GM23248 (cell line): ENCODE measurements at places on chromosomes 6 and 20. TPM values are rescaled to one million over a fixed set of nuclear protein-coding genes. Genes with fewer than 3 reads are reported as not detected.

GRCh38 chr20:10652660-10653261 is 21.0 kb downstream of the JAG1 start:
- no peak for DNase-seq

- peak; percentile 74 for DNase-seq
These were observed 37.6 kb downstream of the GSTA2 start for GRCh38 chr6:52725535-52726192.

- peak; percentile 77 for DNase-seq
These were observed 39.8 kb downstream of the BACH2 start for GRCh38 chr6:90256698-90257485.

DNA sequence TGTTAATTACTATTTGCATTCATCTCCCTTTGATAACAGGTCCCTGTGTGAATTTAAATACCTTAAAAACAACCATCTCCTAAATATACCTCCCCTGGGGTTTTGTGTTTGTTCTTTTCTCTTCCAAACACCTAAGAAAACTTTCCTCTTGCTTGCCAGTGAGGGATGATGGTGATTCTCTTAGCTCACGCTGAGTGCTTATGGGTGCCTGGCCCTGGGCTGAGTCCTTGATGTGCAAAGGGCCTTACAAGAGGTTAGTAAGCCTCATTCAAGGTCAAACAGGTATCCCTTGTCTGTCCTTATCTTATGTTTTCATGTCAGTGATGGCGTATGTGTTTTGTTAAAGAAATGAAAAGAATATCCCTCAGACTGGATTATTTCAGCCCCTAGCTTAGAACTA is 76.3 kb downstream of the SYCP2L start:
- DNase-seq = peak; percentile 9

- no peak for DNase-seq
These were observed 1.2 kb upstream of the TSPO2 start for GRCh38 chr6:41040940-41041536.

DNA sequence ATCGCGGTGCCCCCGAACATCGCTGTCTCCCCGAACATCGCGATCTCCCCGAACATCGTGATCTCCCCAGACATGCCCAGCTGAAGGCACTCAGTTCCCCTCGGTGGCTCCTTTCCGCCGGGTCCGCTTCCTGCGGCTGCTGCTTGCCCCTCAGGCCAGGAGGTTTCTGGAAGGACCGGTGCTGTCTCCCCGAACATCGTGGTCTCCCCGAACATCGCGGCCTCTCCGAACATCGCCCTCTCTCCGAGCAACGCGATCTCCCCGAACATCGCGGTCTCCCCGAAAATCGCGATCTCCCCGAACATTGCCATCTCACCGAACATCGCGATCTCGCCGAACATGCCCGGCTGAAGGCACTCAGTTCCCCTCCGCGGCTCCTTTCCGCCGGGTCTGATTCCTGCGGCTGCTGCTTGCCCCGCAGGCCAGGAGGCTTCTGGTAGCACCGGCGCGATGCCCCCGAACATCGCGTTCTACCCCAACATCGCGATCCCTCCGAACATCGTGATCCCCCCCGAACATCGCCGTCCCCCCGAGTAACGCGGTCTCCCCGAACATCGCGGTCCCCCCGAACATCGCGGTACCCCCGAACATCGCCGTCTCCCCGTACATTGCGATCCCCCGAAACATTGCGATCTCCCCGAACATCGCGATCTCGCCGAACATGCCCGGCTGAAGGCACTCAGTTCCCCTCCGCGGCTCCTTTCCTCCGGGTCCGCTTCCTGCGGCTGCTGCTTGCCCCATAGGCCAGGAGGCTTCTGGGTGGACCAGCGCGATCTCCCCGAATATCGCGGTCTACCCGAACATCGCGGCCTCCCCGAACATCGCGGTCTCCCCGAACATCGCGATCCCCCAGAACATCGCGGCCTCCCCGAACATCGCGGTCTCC is 808 bp downstream of the ULBP1 start:
- DNase-seq = peak; percentile 56

- no peak for DNase-seq
These were observed 92.0 kb downstream of the CD40 start for GRCh38 chr20:46209930-46210671.

DNA sequence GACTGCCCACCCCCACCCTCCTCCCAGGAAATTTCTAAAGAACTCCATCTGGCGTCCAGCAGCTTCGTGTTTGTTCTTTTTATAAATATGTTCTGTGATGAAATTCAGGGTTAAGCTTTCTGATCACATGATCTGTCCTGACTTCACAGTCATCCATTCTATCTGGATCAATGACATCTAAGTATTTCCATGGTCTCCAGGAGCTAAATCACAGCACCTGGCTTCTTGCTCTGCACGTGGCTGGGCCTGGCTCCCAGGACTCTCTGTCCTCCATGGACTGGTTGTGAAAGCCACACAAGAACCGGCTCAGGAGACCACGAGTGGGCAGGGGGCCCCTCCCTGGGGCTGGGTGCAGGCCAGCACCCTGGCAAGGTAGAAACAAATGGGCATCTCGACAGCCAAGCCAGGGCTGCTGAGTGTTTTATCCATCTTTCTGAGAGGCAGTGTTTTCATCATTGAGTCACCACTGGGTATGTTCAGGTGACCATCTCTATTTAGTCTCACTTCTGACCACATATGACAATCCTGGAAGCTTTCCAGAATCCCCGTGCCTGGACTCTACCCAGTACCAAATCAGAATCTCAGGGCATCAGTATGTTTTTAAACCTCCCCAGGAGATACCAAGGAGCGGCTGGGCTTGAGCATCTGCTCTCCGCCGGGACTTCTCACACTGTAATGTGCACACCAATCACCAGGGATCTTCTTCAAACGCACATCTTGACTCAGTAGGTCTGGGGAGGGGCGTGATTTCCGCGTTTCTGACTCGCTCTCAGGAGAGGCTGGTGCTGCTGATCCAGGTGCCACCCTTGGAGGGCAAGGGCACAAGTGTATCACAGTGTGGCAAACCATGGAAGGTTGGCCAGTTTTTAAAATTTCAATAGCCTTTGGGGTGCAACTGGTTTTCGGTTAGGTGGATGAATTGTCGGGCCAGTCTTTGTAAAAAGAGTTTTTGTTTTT is 31.6 kb upstream of the PXDC1 start:
- DNase-seq = no peak

DNA sequence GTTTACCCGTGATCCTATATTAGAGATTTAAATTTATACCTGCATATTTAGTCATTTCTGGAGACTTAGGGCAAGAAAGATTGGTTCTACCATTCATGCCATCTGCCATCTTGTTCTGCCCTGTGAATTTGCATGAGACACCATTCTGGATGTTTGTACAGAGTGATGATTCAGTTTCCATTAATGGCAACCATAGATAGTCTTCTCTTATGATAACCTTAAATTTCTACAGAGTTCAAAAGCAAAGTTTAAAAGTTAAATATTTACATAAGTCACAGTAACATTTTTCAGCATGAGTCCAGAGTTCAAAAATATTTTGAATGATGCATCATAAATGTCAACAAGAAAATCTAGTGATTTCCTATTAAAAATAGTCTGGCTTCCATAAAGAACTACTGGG is 23.2 kb downstream of the PLCB1 start:
- no peak for DNase-seq

GRCh38 chr6:26197933-26198721 is 110.9 kb downstream of the HFE start:
- peak; percentile 58 for DNase-seq

GRCh38 chr20:34915749-34916455 is 39.5 kb downstream of the ACSS2 start:
- DNase-seq = no peak

- no peak for DNase-seq
These were observed 736.6 kb downstream of the DHX35 start for GRCh38 chr20:39698752-39699151.

DNA sequence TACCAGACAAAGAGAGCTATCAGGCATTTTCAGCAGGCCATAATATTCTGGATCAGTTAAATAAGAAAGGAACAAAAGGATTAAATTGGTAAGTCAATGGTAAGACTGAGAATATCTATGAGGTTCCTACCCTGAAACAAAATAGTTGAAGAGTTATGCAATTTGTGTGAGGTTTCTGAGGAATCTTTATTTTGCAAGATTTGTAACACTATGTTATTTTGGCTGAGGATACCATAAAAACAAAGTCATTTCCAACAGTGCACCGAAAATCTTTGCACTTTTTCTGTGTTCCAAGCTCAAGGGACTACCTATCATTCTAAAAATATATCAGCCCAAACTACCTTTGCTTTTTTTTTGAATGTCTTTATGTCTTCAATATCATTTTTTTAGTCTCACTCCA is 383.3 kb upstream of the CITED2 start:
- DNase-seq = peak; percentile 71

DNA sequence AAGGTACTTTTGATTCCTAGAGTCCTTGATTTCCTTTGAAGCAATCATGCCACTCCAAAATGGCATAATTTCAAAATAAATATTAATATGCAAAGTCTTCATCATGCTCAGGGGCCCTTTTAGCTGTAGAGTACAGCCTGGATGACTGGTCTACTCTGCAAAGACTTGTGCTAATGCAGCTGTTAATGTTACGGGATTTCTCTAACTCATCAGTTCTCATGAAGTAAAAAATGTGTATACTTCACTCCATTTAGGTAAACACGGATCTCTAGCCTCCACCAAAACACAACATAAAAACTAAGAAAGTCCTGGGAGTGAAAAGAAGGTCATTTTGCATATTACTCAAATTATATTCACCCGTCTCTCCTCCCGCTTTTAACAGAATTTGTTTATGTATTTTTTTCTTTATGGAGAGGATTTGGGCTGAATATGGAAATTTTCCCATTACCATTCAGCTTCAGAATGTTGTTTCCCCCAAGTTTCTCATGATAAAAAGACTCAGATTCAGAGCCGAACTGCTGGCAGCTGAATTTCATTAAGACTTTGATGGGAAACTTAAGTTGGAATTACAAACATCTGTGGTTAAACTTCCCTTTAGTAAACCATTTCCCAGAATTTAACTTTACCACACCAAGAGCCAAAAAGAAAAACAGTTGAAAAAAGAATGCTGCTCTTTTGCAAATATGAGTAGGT is 8.7 kb downstream of the LAMA4 start:
- peak; percentile 79 for DNase-seq

GRCh38 chr20:56429502-56429901 is 17.4 kb downstream of the CASS4 start:
- DNase-seq = peak; percentile 84

DNA sequence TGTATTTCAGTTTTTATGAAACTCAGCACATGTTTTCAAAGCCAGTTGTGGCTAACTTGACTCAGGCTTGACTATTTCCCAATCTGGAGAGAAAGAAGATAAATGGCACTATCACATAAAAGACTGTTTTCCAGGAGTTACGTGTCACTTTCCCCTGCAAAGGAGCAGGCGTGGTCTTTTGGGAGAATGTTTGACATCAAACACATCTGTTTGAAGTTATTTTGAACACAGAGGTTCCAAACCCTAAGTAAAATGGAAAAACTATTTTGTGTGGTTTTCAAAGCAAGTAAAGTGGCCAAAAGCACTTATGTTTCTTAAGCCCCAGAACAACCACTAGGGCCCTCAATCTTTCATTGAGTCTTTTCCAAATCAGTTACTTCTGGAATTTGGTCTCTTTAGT is 89.7 kb downstream of the FOXF2 start:
- DNase-seq = peak; percentile 90

DNA sequence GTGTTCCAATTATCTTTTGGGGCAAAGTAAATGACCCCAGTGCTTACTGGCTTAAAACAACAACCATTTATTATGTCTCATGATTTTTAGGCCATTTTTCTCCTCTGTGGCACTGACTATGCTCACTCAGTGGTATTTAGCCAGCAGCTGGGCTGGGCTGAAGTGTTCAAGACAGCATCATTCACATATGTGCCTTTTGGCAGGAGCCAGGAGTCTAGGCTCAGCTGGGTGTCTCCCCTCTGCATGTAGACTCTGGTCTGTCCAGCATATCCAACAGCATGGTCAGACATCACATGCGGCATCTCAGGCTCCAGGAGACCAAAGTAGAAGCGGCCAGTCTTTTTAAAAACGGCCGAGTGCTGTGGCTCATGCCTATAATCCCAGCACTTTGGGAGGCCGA is 120.3 kb upstream of the TOP1 start:
- DNase-seq = no peak

GRCh38 chr6:131532580-131533039 is 40.4 kb upstream of the ARG1 start:
- peak; percentile 31 for DNase-seq

GRCh38 chr6:52503851-52504781 is 72.7 kb downstream of the TRAM2 start:
- peak; percentile 97 for DNase-seq

The GTSF1L gene
- not detected in 2 replicates for total RNA-seq

The GDAP1L1 gene
- not detected in 2 replicates for total RNA-seq

The ARFGEF3 gene
- total RNA-seq = 0.11 and 0.13 TPM in 2 replicates

The SPACA1 gene
- total RNA-seq = not detected in 2 replicates

The PAX1 gene
- total RNA-seq = not detected in 2 replicates

The HSPA12B gene
- not detected in 2 replicates for total RNA-seq

The ARMH2 gene
- not detected in 2 replicates for total RNA-seq

The DACT2 gene
- not detected in 2 replicates for total RNA-seq

The MCHR2 gene
- total RNA-seq = not detected in 2 replicates
